Breast epithelium (tissue), 4 donors: ENCODE measurements at places on chromosomes 1 and 21. TPM values are rescaled to one million over a fixed set of nuclear protein-coding genes. Genes with fewer than 3 reads are reported as not detected.

DNA sequence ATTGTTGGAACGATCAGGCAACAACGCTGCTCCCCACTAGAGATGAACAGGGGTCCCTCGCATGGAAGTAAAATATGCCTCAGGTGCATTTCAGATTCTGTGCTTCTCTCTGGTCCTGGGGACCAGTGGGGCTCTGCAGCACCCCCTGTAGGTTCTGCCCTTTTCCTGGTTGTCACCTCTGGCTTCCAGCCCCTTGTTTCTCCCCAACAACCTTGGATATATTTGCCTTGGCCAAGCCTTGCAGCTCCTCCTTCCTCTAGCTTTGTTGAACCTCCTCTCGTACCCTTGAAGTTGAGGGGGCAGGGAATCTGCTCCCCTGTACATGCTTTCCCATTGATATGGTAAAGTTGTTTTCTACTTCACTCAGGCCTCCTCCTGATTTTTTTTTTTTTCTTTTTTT, 5.4 kb upstream of the RGSL1 start:
- no peaks in the 10 kb centered on the region for H3K36me3 ChIP-seq
- H3K4me3 ChIP-seq, result no peak overlapping the region
- no peak overlapping the region for H3K27ac ChIP-seq
- no peak for DNase-seq
- no peaks in the 10 kb centered on the region for H3K27me3 ChIP-seq
- no peaks in the 10 kb centered on the region for H3K4me1 ChIP-seq

DNA sequence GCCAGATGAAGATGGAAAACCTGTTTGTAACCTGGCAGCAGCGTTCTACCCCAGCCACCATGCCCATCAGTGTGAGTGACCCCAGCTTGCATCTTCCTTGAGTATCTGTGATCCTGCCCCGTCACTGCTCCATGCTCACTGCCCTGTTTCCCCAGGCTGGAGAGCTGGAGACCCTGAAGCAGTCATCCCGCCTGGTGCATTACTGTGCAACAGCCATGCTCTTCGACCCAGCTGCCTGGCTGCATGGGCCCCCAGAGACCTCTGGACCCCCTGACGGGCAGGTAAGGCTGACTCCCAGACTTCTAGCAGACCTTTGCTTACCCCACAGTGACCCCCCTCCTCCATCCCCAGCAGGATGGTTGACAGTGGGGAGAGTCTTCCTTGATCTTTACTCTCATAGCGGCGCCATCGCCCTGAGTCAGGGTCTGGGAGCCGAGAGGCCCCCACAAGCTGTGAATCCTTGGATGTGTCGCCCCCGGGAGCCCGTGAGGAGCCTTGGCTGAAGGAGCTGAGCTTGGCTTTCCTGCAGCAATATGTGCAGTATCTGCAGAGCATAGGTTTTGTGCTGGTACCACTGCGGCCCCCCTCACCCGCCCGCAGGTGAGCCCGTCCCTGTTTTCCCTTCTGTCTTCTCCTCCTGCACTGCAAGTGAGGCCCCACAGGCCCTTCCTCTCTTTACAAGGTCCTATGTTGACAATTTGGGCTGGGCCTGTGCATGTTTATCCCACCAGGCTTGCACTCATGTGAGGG, 10.4 kb downstream of the HYI start:
- H3K27ac ChIP-seq, result no peak overlapping the region
- no peaks in the 10 kb centered on the region for H3K27me3 ChIP-seq
- H3K4me3 ChIP-seq, result no peak overlapping the region
- DNase-seq, result peak; percentile 24

- H3K27me3 ChIP-seq, result no peaks in the 10 kb centered on the region
- H3K4me3 ChIP-seq, result no peak overlapping the region
- H3K27ac ChIP-seq, result no peak overlapping the region
- H3K36me3 ChIP-seq, result no peaks in the 10 kb centered on the region
- no peak for DNase-seq
These were observed 2.5 kb upstream of the RCSD1 start for GRCh38 chr1:167627615-167627864.

DNA sequence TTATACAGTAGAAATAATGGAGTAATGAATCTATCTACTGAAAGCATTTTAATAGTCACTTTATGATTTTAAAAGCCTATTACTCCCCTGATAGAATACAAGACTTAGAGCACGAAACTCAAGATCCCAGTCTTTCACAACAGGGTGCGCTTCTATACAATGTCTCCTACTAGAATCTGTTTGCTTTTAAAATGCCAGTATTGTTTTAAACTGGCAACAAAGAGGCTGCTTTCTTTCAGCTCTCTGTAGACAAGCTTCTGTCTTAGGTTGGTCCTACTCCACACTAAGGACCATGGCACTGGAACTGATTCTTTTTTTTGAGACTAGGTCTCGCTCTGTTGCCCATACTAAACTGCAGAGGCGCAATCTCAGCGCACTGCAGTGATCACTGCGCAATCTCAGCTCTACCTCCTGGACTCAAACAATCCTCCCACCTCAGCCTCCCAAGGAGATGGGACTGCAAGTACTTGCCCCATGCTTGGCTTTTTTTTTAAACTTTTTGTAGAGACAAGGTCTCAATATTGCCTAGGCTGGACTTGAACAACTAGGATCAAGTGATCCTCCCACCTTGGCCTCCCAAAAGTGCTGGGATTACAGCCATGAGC, 4.8 kb downstream of the DCAF8 start:
- H3K36me3 ChIP-seq, result no peaks in the 10 kb centered on the region
- peaks cover 18% of the 10 kb centered on the region for H3K4me1 ChIP-seq
- H3K27me3 ChIP-seq, result no peaks in the 10 kb centered on the region
- H3K4me3 ChIP-seq, result no peak overlapping the region
- H3K27ac ChIP-seq, result no peak overlapping the region

The RPTN gene
- not detected for total RNA-seq

The DAB1 gene
- 0.48 TPM for total RNA-seq
